HS-27A (cell line): ENCODE measurements at places on chromosomes 1 and 21.
A peak's percentile ranks its signal among the peaks of the same experiment; 100 is the strongest.

- DNase-seq: peak; percentile 64
Measured at GRCh38 chr1:32761253-32761877, 55.8 kb downstream of the YARS1 start.

DNA sequence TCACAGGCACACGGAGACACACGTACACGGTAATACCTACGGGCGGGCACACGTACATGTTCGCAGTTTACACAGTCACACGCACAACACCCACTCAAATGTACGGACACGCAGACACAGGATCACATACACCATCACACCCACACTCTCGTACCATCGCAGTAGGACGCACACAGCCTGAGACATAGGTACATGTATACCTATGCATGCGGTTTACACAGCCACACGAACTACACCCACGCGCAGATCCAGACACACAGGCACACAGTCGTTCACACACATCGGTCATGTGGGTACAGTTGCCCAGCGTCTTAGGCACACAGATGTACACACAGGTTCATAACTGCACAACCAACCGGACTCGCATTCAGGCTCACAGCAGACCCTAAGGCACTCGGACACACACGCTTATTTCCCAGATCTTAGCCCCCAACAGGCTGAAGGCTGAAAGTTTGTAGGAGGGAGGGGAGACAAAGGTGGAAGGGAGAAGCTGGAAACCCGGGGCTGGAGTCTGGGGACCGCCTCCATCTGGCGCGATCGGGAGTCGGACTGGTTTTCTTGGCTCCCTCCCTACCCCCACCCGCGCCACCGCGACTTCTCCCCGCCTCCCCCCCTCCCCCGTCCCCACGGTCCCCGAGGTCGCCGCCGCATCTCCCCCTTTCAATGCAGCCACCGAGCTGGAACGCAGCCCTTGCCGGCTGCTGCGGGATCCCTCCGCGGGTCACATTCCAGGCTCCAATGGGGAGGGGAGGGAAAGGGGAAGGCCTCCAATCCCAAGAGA, 51.9 kb upstream of the SYNC start:
- no peak for DNase-seq

- no peak for DNase-seq
Measured at GRCh38 chr21:41425954-41426675, at the start of gene MX1. MX1 (plus strand) TSS chr21:41426239; CDS start chr21:41432071, 5,832 bp downstream.

GRCh38 chr21:46457801-46458314, 833 bp upstream of the DIP2A start:
- DNase-seq: peak; percentile 15

DNA sequence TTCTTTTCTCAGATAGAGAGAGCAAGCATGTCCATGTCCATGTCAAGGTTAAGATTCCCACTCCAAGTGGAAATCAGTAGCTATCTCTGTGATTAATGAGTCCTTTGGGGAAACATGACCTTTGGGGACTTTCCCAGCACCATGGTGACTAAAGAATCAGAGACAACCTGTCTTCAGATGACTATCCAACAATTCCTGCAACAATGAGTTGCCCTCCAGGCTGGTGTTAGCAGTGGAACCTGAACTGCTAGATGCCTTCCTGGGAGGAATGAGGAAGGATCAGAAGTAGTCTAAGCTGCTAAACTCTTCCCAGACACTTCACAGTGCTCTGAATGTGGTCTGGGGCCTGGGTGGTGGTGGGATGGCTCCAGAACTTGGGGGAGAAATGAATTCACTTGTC, 6.5 kb downstream of the S100A9 start:
- DNase-seq: no peak

- no peak for DNase-seq
Measured at GRCh38 chr1:206979379-206980043, 9.3 kb upstream of the FCAMR start.

DNA sequence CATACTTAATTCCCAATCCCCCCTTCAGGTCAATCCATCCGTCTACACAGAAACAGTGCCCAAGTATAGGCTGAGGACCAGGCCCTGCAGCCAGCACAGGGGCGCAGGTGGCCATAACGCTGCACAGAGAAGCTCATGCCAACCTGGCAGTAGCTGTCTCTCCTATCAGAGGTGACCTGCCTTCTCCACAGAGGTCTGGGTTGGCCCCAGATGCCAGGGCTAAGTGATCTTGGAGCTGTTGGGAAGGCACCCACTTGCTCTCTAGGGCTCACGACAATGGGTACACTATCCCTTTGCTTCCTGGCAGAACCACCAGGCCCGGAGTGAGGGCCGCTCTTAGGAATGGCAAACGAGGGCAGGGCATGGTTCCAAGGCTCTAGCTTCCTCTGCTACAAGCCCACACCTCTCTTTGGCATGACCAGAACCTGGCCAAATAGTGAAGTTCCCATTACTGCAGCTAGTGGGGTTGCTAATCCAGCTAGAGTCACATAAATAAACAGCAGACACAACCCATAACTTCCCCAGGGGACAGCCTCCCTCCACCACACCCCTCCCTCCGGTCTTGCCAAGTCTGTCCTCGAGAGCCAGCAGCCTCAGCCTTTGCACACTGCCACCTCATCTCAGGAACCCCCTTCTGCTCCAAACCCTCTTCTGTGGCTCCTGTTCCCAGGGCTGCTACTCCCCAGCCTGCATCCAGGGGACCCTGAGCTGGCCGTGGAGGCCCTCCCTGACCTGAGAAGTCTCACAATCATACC, 113.0 kb downstream of the GLIS1 start:
- DNase-seq: no peak

DNA sequence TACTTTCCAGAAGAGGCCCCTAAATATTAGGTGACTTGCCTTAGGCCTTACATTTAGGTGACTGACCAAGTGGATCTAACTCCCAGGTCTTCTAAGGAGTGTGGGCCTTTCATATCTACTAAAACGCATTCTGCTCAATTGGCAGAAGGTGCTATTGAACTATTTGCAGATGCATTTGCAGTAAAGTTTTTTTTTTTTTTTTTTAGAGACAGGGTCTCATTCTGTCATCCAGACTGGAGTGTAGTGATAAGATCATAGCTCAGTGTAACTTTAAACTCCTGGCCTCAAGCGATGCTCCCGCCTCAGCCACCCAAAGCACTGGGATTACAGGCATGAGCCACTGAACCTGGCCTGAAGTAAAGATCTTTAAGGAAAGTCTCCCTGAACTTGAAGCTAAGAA, 13.0 kb upstream of the ACBD6 start:
- DNase-seq: no peak

GRCh38 chr1:9833632-9834031, 9.9 kb upstream of the CLSTN1 start:
- no peak for DNase-seq

DNA sequence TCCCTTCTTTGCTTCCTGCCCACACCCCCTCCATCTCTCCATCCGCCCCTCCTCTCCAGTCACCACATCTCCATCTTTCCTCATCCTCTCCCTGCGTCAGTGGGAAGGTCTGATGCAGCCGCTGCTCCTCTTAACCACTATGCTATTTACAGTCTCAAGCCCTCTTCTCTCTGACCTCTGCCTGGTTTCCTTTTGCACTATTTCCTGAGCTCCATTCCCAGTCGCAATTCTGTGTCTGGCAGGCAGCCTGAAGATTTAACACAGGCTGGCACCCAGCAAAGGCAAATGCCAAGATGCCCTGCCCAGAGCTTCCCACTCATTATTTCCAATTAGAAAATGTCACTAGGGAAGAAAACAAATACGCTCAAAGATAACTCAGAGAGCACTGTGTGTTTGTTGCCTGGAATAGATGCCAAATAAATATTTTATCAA, 89.6 kb upstream of the LPGAT1 start:
- DNase-seq: no peak

GRCh38 chr1:245378745-245379144, 224.0 kb downstream of the KIF26B start:
- no peak for DNase-seq

- no peak for DNase-seq
Measured at GRCh38 chr1:84350550-84350949, 47.7 kb upstream of the DNASE2B start.

- no peak for DNase-seq
Measured at GRCh38 chr1:74584185-74584584, 71.8 kb upstream of the LRRC53 start.

DNA sequence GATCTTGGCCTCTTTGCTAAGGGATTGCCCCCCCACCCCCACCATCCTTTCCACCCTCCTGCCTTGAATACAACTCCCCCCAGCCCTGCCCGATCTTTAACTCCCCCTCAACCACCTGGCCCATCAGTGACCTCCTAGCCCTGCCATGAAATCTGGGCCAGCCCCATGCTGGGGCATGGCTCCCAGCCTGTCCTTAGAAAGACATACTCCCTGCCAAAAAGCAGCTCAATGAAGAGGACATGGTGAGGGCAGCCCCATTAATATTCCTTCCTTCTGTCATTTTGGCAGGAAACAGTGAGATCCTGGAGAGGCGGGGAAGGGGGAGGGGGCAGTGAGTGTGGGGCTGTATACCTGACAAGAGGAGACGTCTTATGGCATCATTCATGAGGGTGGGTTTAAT, 66.8 kb upstream of the DISP3 start:
- no peak for DNase-seq

DNA sequence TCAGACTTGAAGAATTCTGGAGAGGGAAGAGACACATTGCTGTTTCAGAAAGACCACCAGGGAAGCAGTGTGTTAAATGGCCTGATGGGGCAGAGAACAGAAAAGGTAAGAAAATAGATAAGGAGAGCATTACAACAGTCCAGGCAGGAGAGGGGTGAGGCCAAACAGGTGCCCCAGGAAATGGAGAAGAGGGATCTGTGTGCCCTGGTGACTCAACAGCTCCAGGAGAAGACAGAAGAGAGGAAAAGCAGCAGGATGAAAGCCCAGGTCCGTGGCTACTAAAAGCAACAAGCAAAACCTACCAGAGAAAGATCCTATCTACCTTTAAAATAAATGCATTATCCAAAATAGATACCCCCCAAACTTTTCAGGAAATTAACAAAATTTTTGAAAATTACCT, 9.2 kb downstream of the TP53BP2 start:
- DNase-seq: no peak

DNA sequence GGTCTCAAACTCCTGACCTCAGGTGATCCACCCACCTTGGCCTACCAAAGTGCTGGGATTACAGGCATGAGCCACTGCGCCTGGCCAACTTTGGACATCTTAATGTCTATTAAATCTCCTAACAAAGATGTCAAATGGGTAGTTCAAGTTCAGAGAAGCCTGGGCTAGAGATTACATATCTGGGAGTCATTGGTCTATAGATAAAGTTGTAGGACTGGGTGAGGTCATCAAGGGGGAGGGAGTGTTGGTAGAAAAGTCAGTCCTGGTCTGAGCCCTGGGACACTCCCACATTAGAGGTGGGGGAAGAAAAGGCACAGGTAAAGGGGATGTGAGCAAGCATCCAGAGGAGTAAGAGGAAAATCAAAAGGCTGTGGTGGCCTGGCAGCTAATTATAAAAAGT, 6.6 kb downstream of the UBIAD1 start:
- no peak for DNase-seq

- DNase-seq: no peak
Measured at GRCh38 chr1:35666216-35666615, 24.9 kb upstream of the PSMB2 start.

GRCh38 chr1:162169031-162169790, 99.7 kb downstream of the NOS1AP start:
- no peak for DNase-seq

GRCh38 chr1:71565262-71565661, 484.4 kb upstream of the ZRANB2 start:
- DNase-seq: no peak

- DNase-seq: no peak
Measured at GRCh38 chr1:203103829-203104495, 18.1 kb upstream of the MYOG start.

DNA sequence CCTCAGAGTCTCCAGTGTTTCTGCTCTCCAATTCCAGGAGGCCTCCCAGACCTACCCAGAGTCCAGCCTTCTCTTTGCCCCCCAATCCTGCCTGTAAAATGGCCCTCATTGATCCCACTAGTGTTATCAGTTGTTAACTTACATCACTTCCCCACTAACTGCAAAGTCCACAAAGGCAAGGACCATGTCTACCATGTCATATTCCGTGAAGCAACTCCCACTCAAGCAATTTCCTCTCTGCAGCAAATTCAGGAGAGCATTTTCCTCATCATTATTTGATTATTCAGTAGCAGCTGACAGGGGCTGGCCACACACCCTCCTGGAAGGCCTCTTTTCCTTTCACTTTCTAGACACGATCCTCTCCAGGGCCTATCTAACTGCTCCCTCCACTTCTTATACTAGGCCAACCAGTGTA, 153.5 kb downstream of the RERE start:
- no peak for DNase-seq
